Purkinje cell (primary cell): ENCODE measurements at places on chromosomes 7 and 10. TPM values are rescaled to one million over a fixed set of nuclear protein-coding genes. Genes with fewer than 3 reads are reported as not detected.

TMEM225B gene
- not detected in 2 replicates for polyA plus RNA-seq

HMX3 gene
- not detected in 2 replicates for polyA plus RNA-seq

DYNC1I1 gene
- 77.7 and 92.1 TPM in 2 replicates for polyA plus RNA-seq

RTKN2 gene
- polyA plus RNA-seq: 0.04 and 1.2 TPM in 2 replicates

SAMD9L gene
- polyA plus RNA-seq: 4.4 and 9.2 TPM in 2 replicates
